Coronary artery (tissue), 2 donors: ENCODE measurements at places on chromosomes 6 and 20.

DNA sequence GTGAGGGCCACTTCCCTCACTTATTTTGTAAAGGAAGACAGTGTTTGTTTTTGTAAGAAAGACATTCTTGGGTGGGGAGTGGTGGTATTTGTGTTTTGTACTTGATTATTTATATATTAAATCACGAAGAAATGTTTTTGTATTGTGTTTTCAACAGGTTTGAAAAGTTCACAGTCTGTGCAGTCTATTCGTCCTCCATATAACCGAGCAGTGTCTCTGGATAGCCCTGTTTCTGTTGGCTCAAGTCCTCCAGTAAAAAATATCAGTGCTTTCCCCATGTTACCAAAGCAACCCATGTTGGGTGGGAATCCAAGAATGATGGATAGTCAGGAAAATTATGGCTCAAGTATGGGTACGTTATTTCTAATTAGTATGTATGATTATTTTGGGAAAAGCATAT, 137.2 kb downstream of the NCOA3 start:
- DNase-seq, result no peak

GRCh38 chr20:52936351-52937340, 35.5 kb upstream of the TSHZ2 start:
- no peak for DNase-seq

GRCh38 chr6:79864001-79864400, 83.4 kb downstream of the ELOVL4 start:
- DNase-seq, result no peak

DNA sequence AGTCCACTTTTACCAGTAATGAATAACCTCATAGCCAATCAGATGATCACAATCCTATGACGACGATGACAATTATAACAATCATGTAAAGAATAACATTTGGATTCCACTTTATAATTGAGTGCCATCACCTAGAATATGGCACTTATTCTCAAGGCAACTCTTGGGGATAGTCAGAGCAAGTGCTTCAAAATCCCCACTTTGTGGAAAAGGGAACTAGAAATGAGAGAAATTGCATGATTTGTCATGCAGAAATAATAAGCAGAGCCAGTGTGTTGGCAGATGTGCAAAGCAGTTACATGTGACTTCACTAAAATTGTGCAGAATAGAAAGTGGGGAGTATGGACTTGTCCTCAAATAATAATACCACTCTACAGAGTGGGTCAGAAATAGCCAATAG, 41.3 kb downstream of the FRK start:
- DNase-seq, result no peak

- DNase-seq, result no peak
Measured at GRCh38 chr6:13421425-13422059, 65.9 kb downstream of the GFOD1 start.

- no peak for DNase-seq
Measured at GRCh38 chr20:46150943-46151342, 32.8 kb downstream of the CD40 start.

GRCh38 chr6:26027491-26028211, 59.6 kb upstream of the HFE start:
- DNase-seq, result no peak

DNA sequence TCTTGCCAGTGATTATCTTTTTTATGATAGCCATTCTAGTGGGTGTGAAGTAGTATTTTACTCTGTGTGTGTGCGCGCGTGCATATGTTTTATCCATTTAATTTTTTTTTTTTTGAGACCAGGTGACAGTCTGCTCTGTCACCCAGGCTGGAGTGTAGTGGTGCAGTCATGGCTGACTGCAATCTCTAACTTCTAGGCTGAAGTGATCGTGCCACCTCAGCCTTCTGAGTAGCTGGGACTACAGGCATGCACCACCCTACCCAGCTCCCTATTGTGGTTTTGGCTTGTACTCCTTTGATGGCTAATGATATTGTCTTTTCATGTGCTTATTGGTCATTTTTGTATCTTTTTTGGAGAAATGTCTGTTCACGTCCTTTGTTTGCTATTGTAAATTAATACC, 33.3 kb downstream of the ITCH start:
- DNase-seq, result no peak

GRCh38 chr6:118186672-118187567, 279.9 kb downstream of the SLC35F1 start:
- no peak for DNase-seq

DNA sequence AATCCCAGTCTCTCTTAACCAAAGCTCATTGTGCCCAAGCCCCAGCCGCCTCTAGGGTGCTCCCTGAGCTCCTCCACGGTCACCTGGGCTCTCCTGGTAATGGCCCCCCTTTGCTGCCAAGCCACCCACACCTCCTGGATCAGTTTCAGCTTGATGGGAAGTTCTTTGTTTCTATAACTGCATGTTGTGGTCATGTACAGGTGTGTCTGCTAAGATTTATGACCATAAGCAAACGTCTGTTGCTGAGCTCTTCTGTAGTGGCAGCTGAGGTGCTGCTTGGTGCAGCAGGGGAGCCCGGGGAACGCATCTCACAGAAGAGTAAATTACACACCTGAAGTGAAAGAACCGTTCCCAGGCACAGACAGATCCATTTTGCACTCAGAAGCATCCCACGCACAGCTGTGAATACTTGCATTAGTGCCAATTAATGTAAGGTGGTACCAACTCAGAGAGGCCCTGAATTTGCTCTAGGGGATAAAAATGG, 194.6 kb upstream of the ARID1B start:
- DNase-seq, result no peak

GRCh38 chr6:168390749-168391420, 50.1 kb upstream of the SMOC2 start:
- DNase-seq, result no peak

GRCh38 chr20:25503936-25504335, 81.4 kb downstream of the NINL start:
- DNase-seq, result no peak

DNA sequence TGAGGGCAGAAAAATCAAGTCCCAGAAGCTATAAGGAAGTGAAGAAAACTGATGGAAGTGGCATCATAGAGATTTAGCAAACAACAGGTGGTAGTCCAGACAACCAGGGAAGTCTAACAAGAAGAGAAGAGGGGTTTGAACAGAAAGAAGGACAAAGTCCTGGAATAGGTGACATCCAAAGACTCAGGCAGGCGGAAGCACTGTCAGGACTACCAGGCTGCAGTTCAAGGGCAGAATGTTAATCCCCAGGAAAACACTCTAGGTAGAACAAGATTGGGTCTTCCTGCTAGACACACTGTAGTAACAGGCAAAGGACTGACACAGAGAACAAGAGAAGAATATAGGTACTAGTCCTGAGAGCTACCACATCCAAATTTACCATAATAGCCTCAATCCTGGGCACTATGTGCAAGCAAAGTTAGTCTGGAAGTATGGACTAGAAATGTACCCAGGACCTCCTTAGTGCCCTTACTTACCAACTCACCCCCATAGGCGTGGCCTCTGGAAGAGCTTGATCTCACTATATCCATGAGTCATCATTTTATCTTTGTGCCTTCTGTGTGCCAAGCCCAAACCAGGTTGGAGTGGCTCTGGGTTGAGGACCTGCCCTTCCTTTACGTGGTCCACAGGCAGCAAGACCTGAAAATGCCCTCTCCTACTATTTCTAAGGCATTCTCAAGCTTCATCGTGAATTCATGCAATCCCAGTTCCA, 2.2 kb upstream of the EPB41L2 start:
- no peak for DNase-seq

GRCh38 chr20:50303573-50304500, 113.2 kb downstream of the CEBPB start:
- peak; percentile 87 for DNase-seq

DNA sequence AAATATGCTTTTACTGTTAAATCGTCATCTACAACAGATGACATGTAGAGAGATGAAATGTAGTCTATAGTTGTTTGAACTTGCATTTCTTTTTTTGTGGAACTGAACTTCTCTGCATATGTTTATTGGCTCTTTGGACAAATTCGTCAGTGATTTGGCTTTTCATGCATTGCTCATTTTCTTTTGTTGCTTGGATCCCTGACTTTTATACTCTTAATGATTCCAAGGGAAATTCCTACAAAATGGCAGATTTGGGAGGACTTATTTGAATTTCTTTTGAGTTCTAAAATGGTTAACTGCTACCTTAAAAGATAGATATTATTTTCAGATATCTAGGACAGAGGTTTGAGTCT, 65.4 kb downstream of the UTRN start:
- DNase-seq, result no peak

DNA sequence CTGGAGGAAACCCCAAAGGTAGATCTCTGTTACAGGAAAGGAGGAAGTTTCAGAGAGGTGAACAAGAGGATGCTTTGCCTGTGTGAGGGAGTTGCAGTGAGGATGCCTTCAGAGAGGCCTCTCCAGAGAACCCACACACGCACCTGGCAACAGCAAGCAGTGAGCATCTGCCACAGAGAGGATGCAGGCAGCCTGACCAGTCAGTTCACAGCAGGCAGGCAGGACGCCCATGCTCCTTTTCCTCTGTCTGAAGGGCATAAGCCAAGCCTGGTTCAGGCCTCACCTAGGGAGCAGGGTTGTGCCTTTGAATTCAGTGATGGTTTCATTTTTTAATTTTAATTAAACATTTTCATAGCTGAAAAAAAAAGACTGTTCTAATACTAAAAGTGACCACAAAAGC, 346.0 kb upstream of the MARCKS start:
- DNase-seq, result no peak

DNA sequence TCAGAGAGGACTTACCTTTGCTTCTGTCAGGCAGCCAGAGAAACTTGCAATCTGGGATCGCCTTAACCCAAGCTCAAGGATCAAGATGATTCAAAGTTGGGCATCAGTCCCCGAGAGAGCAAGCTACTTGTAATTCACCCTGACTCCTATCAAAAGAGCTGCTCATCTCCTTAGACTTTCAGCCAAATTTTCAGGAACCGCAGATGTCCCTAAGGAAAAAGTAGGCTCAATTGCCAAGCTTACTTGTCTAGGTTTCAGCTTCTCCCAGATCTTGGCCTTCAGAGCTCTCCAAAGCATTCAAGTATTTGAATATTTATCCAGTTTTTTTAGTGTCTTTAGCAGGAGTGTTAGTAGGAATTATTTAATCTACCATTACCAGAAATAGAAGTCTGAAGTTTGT, 434.1 kb upstream of the MMS22L start:
- DNase-seq, result no peak

DNA sequence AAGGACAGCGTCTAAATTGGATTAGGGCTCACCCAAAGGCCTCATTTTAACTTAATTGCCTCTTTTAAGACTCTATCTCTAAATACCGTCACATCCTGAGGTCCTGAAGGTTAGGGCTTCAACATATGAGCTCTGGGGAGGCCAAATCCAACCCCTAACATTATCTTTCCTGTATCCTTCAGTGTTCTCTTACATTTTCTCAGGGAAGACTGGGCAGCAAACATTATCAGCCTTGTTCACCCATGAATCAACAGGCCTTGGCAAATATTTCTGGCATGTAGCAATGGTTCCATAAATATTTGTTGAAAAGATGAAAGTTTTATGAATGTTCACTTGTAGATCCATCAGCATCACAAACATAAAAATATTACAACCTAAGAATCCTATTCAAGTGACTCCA, 24.6 kb upstream of the FOXF2 start:
- DNase-seq, result no peak

GRCh38 chr6:110053395-110054240, 75.5 kb downstream of the GPR6 start:
- peak; percentile 55 for DNase-seq
